ENCODE measurements at places on chromosomes 1 and 21.

DNA sequence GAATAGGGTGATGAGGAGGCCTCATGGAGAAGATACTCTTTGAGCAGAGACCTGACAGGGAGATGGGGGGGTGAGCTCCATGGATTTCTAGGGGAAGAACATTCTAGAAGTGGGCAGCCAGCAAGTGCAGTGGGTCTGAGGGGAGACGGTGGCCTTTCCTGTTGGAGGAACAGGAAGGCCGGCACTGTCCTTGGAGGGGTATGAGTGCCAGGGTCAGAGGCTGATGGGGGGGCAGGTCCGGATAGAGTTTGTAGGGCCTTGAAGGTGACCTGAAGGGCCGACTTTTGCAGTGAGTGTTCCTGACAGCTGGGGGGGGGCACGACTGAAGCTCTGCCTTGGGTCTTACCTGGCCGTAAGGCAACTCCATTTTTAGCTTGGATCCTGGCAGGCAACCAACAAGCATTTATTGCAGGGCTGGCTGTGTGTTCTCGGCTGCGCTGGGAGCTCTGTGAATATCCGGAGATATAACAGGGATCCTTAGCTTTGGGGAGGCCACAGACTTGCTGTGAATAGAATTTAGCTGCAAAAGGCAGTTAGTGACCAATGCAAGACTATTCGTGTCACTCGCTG is 130.6 kb downstream of the MRPS6 start:
- DNase-seq, result no peak

DNA sequence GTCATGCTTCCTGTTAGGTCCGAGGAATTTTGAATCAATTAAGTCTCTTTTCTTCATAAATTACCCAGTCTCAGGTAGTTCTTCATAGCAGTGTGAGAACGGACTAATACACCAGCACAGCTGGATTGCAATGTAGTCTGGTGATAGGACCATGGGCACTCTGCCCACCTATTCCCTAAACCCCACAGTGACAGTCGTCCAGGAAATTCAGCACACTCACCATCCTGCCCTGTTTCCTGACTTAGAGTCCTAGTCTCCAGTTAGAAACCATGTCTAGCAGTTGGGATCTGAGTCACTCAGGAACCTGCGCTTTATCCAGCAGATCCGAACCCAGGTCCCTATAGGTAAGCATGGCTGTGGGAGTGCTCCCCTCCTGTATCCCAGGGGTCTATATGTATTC is 149.3 kb upstream of the TNR start:
- DNase-seq, result no peak

- no peak for DNase-seq
Measured at GRCh38 chr1:232179896-232180778, 449.8 kb downstream of the SIPA1L2 start.

GRCh38 chr1:86950712-86951419 is 36.4 kb downstream of the HS2ST1 start:
- DNase-seq, result no peak

GRCh38 chr1:188582911-188583532 is 1754.3 kb downstream of the PLA2G4A start:
- DNase-seq, result no peak

DNA sequence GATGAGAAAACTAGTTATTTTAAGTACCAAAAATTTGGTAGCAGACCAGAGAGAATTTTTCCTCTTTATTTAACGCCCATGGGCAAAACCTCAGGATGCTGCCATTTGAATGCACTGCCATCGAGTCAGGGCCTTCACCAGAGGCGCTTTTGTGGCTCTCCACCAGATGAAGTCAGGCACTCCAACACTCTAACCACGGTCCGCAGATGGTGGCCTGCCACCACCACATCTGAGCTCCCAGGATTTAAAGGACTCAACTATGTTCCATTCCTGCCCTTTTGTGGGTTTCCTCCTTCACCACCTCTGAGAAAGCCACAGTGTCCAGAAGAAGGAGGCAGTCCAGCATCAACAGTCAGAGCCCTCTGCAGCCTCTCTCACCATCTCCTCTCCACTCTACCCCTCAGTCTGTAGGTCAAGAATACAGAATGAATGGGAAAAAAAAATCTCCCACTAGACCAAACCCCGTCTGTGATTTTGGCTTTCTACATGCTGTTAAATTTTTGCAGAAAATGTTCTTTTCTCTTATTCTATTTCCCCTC is 647.4 kb downstream of the USP25 start:
- DNase-seq, result no peak

- DNase-seq, result no peak
Measured at GRCh38 chr1:61864489-61864888, 122.2 kb downstream of the PATJ start.

DNA sequence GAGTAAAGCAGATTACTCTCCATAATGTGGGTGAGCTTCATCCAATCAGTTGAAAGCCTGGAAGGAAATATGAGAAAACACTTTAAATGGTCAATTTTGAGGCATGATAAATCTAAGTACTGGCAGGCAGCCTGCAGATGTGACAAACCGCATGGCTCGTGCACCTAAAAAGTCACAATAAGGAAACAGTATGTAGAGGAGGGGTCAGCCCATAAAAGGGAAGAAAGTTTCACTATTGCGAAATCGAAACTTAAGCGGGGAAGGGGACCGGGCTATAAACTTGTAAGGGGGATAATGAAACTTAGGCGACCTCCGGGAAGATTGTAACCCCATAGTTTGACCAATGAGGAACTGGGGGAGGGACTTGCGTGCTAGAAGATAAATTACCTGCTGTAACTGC is 109.8 kb downstream of the PLPPR4 start:
- no peak for DNase-seq

DNA sequence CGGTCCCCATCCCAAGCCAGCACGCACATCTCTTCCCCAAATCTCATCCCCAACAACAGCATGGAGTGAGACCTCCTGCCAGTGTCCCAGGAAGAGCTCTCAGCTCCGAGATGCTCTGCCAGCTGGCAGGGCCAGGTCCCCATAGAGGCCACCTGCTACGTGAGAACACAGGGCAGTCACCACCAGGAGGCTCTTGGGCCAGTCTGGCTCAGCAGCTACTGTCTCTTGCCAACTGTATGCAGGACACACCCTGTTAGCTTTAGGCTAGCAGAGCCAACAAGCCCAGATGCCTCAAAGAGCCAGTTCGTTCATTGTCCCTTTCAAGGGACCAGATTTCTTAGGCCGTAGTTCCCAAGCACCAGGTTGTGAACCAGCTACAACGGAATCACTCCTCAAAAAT is 36.9 kb downstream of the FBXO2 start:
- no peak for DNase-seq

- no peak for DNase-seq
Measured at GRCh38 chr1:156194300-156194652, 372 bp downstream of the SLC25A44 start.

DNA sequence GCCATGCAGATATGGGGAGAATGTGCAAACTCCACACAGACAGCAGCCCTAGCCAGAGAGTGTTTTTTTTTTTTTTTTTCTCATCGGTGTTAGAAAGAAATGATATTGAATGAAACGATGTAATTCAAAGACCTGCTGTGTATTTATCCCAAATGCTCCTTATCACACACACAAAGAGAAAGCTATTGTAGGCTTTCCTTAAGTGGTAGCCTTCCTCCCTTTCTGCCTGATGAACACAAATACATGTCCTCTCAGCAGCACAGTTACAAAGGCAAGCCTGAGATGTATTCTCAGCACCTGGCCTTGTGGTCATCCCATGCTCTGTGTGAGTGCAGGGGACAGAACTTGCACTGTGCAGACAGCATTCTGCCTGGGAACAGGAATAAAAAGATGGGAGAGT is 93.8 kb downstream of the PLPPR5 start:
- no peak for DNase-seq

DNA sequence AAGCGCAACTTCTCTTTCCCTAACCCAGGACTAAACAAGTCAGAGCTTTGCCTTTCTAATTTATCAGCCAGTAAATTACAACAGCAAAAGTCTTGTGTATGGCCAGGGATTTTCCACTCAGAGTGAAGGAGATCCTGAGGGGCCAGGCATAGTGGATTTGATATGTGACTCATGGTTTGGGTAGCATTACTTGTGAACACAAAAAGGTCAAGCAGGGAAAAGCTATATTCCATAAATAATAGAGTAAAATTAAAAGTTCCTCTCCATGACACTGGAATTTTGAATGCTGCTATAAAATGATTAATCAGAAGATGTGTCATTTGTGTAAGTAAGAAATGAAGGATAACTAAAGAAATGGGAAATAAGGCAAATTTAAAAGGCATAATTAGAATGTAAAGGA is 284.8 kb downstream of the HLX start:
- no peak for DNase-seq

DNA sequence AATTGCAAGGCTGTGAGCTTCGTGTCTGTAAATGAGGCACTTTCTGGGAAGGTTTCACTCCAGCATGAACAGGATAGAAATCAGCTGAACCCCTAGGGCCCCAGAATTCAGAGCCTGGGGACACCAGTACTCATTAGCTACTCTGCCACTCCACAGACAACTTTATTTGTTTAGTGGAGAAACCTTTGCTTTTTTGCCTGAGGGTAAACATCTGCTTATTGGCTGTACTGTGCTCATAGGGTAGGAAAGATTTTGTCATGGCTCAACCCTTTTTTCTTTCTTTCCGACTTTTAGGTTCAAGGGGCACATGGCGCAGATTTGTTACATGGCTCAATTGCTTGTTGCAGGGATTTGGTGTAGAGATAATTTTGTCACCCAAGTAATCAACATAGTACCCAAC is 138.4 kb upstream of the BACE2 start:
- DNase-seq, result no peak

DNA sequence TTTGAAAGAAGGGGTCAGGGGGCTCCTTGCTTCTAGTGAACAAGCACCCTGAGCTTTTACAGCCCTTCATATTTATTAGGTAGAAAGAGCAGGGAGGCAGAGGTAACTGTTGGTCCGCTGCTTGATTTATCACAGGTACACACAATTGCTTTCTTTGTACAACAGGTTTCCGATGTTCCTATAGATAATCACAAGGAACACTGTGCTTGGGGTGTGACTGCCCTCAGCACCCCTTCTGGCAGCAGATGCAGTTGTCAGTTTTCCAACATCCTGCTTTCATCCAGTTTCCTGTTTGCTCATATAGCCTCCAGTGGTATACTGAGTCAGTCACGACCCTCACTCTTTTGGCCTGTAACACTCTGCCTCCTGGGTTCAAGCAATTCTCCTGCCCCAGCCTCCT is 40.6 kb downstream of the SCP2 start:
- no peak for DNase-seq

DNA sequence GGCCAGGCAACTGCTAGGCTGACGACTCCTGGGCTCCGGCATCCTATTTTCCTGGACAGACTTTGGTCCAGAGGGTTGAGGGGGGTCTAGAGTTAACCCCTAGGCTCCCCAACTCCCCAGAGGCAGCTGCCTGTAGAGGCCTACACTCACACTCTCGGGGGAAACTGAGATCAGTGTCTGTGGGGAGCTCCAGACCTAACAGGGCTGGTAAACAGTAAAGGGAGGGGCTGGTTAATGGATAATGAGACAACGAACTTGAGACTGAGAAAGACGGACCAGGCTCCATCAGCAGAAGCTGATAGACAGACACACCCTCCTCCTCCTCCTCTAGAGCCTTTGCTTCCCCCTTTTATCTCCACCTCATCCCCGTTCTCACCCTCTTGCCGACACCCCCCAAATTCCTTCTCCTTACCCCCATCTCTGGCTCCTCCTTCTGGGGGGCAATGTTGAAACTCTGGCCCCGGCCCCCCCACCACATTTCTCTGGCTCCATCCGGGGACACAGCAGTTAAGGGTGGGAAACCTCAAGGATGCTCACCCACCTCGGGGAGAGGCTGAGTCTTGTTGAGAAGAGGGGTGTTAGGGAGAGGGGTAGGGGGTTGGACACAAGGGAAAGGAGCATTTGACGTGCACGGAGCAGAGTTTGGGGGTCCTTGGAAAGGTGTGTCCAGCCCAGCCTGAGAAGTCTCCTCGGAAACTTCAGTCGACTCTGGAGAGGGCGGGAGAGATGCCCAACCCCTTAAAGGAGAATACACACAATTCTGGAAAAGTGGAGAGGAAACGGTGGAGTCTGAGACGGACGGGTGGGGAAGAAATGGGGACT is at the start of gene MTMR11:
MTMR11 (minus strand) TSS at position 710 of the 822 bp plus-strand sequence; CDS start at position 478, 232 bp downstream.
- DNase-seq, result no peak

- no peak for DNase-seq
Measured at GRCh38 chr21:32545948-32546441, 39.3 kb downstream of the TCP10L start.

GRCh38 chr1:43625063-43625780 is 24.7 kb upstream of the KDM4A start:
- no peak for DNase-seq

GRCh38 chr1:156704930-156705320 is 458 bp downstream of the CRABP2 start:
- DNase-seq, result no peak

GRCh38 chr1:207334337-207334736 is 12.9 kb downstream of the CD55 start:
- DNase-seq, result no peak

DNA sequence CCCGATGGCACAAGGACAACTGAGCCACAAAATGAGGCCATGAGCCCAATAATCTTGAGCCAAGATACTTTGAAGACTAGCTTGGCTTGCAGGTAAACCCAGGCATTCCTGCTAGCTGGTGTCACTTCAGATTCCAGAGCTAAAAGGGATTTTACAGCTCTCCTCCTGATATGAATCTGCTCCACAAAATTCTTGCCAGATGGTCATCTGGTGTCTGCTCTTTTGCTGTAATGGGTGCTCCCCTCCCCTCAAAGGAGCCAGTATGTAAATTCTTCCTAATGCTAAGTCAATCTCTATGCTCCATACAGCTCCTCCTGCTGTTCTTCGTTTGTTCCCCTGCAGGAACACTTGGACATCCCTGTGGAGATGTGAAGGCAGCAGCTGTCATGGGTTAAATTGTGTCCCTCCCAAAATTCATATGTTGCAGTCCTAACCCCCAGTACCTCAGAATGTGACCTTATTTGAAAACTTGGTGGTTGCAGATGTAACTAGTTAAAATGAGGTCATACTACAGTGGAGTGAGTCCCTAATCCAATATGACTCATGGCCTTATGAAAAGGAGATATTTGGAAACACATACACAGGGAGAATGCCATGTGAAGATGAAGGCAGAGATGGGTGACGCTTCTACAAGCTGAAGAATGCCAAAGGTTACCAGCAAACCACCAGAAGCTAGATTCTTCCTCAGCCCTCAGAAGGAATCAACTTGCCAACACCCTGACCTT is 180.6 kb upstream of the PALMD start:
- DNase-seq, result no peak

GRCh38 chr21:35438643-35439404 is 389.7 kb upstream of the RUNX1 start:
- no peak for DNase-seq

Measured in left forelimb (tissue), 1 donor.